NAMALWA (cell line): ENCODE measurements at places on chromosomes 5 and 9.

DNA sequence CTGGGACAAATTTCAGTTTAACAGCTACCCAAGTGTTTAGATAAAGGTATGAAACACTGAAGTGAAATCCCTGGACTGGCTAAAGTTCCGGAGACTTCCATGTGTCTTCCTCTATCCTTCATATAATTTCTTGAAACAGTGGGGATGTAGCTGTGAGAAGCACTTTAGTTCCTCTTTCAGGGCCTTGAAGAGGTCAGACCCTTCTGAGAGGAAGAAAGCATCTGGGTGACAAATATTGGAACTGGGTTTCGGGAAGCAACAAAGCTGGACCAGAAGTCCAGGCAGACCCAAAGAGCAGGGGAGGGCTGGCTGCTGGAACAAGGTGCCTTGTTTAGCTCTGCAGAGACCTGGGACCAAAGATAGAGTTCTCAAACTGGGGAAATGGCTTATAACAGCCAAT lies 75.4 kb upstream of the ZFAND5 start:
- no peak for DNase-seq

- DNase-seq, result no peak
Measured at GRCh38 chr5:172788771-172789686, 18.0 kb upstream of the DUSP1 start.

DNA sequence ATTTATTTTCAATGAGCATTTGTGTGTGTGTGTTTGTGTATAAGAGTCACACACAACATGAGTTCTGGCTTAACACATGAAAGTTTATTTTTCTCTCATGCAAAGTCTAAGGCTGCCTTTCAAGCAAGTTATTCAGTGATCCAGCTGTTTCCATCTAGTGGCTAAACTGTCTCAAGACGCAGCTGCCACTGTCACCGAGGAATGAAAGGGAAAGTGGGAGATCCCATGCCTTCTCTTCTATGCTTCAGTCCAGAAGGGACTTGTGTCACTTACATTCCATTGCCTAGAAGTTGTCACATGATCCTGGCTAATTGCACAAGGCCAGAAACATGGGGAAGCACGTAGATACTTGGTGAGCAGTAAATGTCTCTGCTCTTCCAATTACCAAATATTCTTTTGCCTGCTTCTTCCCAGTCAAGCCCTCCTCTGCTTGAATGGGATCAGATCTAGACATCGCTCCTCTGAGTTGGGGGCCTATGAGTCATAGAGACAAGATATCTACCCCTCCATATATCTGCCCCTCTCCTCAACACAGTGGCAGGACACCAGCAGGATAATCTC lies 30.4 kb upstream of the SLIT3 start:
- no peak for DNase-seq

DNA sequence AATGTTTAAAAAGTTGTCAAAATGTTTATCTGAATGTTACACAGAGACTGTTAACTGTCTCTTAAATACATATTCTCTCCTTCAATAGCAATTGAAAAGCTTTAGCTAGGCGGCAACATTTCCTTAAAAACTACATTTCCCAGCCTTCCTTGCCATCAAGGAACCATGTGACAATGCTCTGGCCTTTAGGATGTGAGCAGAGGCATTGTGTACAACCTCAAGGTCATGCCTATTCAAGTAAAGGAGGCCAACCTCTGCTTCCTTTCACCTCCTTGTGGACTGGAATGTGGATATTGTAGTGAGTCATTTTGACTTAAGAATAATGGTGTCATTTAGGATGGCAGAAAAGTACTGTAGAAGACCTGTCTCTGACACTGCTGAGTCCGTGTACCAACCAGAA lies 23.7 kb upstream of the MROH2B start:
- DNase-seq, result peak; percentile 46

DNA sequence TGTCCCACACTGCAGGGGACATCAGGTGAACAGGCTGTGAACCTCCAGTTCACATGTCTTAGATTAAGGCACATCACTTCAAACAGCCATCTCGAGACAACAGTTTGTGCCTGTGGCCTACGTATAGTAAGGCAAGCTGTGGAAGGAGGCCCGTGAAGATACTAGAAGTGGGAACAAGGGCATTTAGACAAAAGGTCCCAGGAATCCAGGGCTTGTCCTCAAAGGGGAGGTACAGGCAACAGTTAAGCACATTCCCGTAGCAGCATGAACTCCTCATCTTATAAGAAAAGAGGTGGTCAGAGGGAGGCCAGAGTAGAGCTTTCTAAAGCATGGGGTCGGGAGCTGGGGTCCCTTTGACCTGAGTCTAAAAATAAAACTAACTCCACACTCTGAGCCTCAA lies 122.5 kb upstream of the TRPM3 start:
- no peak for DNase-seq

GRCh38 chr5:83092619-83093018 lies 15.3 kb downstream of the XRCC4 start:
- DNase-seq, result no peak

GRCh38 chr5:17305964-17306725 lies 88.7 kb downstream of the BASP1 start:
- no peak for DNase-seq

- DNase-seq, result no peak
Measured at GRCh38 chr5:94154672-94155071, 413.3 kb upstream of the POU5F2 start.

DNA sequence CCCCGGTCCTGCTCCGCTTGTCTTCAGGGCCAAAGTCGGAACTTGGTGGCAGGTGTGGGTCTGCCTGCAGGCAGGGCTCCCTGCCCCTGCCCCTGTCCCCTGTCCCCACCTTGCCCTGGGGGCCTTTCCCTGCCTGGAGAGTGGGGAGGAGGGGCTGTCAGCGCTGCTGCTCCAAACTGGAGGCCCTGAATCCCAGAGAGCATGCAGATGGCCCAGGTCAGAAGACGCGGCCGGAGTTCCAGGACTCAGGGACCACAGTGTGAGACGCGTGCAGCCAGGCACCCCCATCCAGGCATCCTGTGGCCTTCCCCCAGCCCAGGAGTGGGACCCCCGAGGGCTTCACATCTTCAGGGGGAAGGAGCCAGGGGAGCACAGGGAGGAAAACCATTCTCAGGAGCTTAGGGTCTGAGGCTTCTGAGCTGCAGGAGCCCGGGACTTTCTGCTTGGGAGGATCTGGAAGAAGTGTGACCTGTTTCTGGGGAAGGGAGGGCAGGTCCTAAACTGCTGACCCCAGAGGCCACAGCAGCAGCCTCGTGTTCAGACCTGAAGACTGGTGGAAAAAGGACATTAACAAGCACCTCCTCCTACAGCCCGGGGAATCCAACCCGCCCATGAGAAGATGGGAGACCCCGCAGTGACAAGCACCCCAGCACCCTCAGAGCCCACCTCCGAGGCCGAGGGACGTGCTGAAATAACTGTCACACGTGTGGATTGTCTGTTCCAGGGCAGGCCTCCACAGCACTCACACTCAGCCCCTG lies 38.0 kb downstream of the RASGEF1C start:
- DNase-seq, result no peak

- DNase-seq, result no peak
Measured at GRCh38 chr5:11322133-11322532, 561.1 kb upstream of the DAP start.

DNA sequence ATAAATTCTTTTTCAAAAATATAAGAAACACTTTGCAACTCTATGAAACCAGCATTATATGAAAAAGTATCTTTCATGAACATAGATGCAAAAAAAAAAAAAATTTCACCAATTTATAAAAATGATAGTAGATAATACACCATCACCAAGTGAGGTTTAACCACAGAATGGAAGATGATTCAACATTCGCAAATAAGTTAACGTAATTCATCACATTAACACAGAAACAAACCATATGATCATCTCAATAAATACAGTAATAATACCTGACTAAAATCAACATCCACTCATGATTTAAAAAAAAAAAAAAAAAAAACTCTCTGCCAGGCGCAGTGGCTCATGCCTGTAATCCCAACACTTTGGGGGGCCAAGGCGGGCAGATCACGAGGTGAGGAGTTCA lies 6.3 kb downstream of the PJA2 start:
- DNase-seq, result no peak

DNA sequence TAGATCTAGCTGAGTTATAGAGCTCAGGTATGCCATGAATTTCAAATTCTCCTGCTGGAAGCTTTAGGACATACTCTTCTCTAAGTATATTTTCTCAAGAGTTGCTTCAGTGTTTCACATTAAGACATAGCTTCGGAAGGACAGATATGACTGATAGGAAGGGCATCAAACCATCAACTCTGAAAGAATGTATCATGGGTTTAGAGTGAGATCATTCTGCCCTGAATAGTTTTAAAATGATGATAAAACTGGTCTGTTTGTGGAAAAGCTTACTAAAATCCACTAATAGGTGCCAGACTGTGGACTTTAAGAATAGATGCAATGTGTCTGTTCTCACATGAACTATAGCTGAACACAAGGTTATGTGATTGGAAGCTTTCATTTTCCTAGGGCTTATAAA lies 8.4 kb downstream of the SPEF2 start:
- DNase-seq, result no peak

GRCh38 chr5:112419164-112419985 lies at the start of gene EPB41L4A:
TSS of gene EPB41L4A (minus strand) at chr5:112419277. CDS start at chr5:112419039, 238 bp downstream.
- no peak for DNase-seq

DNA sequence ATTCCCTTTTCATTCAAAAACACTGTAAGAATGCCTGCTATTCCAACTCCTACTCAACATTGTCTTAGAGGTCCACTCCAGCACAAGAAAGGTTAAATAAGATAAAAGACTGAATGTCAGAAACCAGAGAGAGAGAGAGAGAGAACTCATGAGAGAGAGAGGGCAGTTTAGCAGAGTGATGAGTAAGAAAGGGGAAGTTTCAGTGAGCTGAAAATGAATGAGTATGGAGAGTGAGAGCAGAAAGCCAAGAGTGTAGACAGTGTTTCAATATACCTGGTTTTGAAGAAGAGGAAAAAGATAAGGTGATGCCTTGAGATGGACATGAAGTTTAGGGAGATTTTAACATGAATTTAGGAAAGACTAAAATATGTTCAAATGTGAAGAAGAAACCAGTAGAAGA lies 528.0 kb upstream of the SEMA6A start:
- DNase-seq, result no peak

DNA sequence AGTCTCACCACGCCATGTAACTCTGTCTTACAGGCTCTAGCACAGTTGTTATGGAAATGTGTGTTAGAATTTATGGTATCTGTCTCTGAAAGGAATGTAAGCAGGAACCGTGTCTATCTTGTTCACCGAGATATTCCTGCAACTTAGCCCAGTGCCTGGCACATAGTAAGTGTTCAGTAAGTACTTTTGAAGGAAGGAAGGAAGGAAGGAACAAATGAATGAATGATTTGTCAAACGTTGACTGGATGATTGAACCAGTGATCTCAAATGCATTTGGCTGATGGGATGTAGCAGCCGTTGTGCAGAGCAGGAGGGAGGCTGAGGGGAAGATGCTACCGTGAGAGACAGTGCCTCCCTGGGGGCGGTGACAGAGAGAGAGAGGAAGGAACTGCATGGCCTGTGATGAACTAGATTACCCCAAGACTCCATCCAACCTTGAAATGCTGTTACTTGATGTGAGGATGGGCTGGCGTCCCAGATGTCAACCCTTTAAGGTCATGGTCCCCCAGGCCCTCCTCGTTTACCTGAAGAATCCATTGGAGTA lies 47.5 kb upstream of the PPARGC1B start:
- DNase-seq, result no peak

- DNase-seq, result no peak
Measured at GRCh38 chr9:72131206-72131605, 18.0 kb upstream of the GDA start.

DNA sequence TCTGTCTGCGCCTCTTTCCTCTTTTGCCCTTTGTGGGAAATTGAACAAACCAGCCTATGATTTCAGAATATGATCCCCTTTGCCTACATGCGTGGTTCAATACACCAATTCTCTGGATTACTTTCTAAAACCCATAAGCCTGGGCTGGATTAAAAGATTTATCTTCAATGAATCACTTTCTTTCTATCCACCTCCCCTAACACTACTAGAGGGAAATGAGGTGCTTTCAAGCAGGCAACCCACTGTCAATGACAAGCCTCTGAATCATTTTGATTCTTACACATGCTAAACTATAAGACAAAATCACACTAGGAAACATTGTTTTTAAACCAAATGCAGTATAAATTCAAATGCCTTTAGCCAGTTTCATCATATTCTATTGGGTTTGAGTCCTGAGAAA lies 257.5 kb downstream of the AGTPBP1 start:
- DNase-seq, result no peak

GRCh38 chr5:6995115-6995514 lies 281.9 kb downstream of the TENT4A start:
- no peak for DNase-seq

DNA sequence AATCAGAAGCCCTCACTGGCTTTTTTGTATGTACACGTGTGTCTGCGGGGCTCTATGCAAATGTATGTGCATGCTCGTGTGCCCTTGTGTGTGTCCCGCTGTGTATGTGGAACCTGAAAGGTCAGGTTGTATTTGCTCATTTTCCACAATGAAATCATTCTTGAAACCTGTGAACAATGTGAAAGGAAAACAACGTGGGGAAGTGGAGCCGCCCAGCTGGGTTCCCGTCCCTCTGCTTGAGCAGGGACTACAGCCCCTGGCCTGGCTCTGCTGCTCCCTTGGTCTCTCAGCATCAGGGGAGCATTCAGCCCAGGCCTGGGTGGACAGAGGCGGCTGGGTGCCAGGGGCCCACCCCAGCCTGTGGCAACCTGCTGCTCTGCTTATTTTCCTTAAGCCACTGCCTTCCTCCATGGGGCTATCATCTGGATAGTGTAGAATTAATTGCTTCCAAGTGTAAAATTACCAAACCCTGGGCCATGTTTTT lies 3.0 kb downstream of the ECSCR start:
- DNase-seq, result no peak

DNA sequence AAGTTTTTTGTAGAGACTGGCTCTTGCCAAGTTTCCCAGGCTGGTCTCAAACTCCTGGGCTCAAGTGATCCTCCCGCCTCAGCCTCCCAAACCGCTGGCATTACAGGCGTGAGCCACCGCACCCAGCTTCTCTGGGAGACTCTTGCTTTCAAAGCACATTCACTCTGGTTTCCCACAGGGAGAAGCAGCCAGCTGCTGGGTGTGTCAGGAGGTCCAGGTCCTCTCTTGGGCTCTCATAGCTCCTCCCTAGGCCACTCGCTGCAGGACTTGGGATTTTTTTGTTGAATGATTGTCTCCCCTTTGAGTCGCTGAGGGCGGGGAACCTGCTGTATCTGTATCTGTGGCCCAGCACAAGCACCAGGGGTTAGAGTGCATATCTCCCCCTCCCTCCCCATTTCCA lies 68.4 kb upstream of the RAPGEF1 start:
- no peak for DNase-seq

DNA sequence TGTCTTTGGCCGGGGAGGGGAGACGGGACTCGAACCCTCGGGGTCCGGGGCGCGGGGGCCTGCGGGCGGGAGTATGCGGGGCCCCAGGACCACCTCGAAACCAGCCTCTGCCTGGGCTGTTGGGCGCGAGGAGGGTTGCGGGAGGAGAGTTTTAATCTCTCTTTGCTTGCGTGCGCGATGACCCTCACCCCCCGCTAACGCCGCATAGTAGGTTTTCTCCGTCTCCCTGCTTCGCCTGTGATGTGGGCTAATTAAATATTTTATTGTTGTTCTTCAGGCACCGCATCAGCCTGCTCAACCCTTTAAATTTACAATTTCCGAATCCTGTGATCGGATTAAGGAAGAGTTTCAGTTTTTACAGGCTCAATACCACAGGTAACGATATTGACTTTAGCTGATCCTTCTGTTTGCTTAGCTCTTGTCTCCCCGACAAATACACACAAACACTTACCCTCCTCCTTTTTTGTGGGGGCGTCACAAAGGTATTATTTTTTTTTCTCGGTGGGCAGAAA lies 1.7 kb downstream of the TLE4 start:
- DNase-seq, result no peak
